ENCODE measurements at places on chromosomes 2 and 18.

DNA sequence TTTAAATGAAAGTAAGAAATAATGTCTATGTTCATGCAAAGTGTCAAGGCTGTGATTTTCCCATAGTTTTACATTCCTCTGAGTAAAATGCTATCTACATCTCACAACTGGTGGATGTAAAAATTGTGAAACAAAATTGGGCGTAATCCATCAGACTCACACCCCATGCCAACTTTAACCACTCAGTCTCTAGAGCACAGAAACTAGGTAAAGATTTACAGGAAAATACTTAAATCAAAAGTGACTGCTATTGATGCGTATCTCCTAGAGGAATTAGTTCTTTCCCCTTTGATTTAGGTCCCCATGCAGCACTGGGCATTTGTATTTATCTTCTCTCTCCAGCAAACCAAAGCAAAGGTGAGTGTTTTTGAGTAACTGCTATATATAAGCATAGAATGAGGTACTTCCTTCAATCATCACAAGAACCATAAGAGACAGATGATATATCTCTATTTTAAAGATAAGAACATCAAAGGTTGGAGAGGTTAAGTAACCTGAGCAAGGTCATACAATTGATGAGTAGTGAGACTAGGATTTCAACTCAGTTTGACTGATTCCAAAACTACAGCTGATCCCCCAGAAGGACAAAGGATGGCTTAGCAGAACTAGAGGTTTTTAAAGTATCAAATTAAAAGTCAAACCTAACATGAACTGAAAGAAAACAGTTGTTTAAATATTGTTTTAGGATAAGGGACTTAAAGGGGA is 594.0 kb upstream of the ACVR2A start:
- DNase-seq: no peak

GRCh38 chr18:58788971-58789875 is 75.5 kb upstream of the ZNF532 start:
- no peak for DNase-seq

- DNase-seq: no peak
Measured at GRCh38 chr2:85564144-85564563, 2.9 kb upstream of the GGCX start.

DNA sequence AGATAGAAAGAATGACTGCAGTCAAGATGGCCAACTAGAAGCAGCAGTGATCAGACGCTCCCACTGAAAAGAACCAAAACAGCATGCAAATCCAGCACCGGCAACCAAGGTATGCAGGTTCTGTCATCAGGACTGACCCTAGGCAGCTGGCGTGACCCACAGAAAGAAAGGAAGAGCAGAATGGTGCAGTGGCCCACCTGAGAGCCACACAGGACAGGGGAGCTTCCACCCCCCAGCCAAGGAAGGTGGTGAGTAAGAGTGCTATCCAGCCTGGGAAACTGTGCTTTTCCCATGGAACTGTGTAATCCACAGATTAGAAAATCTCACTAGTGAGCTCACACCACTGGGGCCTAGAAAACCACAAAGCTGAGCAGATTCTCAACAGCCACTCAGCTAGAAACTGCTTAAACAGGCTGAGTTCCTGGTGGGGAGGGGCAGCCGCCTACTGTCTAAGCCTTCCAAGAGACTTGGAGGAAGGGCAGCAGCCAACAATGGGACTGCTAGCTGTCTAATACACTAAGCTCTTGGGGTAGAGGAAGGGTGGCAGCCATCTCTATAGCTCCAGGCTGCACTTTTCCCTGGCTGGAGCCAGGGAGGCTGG is 127.9 kb downstream of the EVA1A start:
- no peak for DNase-seq

- no peak for DNase-seq
Measured at GRCh38 chr2:206890926-206891325, 48.4 kb upstream of the CPO start.

DNA sequence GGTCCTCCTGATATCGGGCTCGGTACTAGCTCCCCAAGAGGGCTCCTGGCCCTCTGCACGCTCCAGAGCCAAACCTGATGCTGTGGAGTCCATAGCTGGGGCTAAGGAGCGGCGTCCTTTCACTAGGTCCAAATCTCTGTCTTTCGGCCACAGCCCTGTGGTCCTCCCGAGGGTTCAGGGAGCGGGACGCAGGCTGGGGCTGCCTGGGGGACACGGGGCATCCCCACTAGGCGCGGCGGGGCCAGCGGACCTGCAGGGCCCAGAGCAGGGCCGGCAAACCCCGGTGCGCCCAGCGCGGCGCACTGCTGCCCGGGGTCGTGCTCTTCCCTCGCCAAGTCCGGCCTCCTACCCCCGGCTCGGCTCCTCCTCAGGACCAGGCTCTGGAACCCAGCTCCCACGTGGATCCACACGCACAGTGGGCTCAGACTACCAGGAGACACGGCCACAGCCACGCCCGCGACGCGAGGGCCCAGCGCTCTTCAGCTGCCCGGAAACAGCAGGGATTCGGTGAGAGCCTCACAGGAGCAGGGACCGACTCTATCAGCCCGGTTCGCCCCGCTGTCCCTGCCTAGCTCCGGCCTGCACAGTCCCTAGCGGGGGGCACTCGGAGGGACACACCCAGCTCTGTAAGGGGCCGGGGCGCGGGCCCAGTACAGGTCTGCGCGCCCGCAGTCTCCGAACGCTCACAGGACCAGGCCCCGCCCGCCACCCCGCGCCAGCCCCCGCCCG is 593 bp downstream of the ZNF514 start:
- DNase-seq: no peak

DNA sequence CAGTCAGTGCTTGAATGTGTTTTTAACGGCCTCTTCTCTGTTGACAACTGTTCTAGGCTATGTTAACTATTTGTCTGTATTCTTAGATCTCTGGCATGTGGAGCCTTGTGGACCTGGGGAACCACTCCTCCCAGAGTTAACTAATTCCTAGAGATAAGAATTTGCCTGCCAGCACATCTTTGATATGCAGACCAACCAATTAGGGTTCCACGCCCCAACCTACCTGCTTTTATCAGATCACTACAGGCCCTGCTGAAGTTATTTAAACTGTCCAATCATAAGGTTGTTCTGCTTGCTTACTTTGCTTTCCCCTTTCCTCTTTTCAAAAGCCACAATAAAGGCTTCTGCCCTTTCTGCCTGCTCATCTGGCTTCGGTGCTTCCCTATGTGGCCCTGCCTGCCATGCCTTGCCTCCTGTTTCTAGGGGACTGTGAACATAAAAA is 8.5 kb upstream of the CYBRD1 start:
- DNase-seq: no peak

Measured in fibroblast of skin of left biceps (primary cell).